ENCODE measurements at places on chromosomes 5 and 9.
A peak's percentile ranks its signal among the peaks of the same experiment; 100 is the strongest.

DNA sequence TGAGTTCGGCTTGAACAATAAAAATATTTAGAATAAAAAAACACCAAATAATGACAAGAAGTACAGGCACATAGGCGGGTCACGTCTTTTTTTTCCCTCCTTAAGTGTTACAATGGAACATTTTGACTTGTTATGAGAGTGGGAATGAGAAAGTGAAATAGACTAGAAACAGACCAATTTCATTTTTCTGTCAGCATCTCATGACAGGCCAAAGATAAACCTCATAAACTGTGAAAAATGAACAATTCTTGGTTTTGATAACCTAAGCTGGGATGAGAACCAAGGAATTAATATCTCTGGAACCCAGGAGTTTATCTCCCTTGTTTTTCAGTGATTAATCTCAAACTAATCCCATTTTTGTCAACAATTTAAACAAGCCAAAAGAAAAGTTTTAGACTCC lies 299.5 kb downstream of the SLIT3 start:
- no peak for DNase-seq

DNA sequence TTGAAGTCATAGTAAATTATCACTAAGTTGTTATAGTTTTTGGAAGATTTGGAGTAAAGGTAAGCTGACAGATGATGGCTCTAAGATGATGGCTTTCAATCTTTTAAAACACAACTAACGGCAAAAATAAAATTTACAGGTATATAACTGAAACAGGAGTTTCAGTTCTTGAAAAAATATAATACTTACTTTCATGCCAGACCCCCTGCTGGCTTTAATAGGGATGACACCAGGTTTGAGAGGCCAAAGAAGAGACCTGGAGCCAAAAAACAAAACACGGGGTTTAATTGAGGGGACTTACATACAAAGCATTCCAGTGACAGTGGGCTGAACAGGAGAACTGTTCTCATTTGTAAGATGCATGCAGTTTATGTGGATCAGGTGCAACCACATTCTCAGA lies 301.7 kb upstream of the PCSK5 start:
- DNase-seq, result no peak

DNA sequence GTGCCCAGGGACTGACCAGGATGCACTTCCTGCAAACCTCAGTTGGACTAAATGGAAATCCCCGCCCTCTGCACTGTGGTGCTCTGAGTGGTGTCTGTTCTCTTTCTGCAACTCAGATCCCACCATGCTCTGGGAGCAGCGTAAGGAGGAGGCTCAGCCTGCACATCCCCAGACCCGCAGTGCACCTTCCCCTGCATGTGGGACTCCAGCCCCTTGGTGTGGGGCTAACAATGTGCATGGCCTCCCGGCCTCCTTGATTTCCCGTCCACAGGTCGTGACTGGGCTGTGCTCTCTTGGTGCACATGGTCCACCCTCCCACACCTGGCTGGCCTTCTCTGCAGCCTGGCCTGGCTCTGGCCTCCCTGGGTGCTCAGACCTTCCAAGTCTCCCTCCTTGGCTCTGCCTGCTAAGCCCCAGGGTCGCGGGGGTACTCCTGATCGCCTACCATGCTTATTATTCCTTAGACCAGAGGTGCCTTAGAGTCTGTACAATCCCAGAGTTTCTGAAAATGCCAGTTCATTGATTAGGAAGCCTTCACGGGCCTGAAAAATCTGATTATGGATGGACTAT lies 397.5 kb downstream of the IRX2 start:
- no peak for DNase-seq

DNA sequence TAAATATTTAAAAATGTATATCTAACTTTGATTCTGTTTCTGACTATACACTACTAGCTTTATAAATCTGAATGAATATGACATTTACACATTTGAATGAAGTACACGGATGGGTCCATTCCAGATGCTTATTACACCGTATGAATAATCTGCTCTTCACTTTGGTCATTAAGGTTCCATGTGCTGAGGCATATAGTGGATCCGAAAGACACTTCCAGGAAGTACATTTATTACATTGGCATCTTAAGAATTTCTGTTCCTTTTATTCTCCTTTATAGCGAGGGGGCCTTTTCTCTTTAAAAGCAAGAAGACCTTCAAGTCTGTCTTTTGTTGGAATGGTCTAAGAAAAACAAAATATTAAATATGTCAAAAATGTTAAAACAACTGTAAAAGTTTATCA lies 147.6 kb downstream of the AUH start:
- no peak for DNase-seq

- DNase-seq, result no peak
These were observed 113.5 kb upstream of the SLC12A2 start for GRCh38 chr5:127970081-127970480.

- no peak for DNase-seq
These were observed 31.7 kb downstream of the MAPKAP1 start for GRCh38 chr9:125674981-125675973.

- DNase-seq, result no peak
These were observed 135.1 kb upstream of the EFNA5 start for GRCh38 chr5:107805824-107806223.

DNA sequence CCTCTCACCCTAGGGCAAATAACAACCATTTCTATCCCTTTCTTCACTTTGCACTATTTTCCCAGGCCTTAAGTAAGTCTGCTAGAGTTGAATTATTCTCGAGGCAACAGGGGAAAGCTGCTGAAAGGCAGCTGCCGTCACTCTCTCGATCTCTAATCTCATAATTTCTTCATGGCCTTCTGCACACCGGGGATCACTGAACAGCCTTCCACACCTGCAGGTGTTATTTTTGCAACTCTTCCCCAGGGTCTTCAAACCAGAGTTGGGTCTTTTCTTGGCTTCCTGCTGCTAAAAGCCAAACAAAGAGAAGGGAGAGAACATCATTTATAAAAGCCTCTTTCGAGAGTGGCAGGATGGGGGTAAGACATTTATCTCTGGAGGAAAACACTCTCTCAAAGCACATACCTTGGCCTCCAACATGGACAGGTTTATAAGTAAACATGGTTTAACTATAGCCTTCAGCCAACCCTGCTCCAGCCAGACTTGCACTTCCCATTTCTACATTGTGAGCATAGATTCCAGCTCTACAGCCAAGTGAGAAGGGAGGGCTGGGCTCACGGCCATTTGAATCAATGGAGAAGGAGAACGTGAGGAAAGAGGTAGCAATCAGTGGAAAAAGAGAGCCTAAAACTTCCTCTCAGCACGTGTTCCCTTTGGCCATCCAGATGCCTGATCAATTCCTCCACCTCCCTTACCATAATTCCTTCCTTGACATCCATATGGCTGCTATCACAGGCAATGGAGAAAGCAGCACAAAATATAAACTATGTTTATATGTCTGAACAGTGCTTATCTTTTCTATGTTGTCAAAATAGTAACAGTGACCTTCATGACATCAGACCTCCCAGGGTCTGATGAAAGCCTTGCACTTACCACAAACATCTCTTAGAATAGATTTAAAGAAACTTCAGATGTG lies 464.9 kb downstream of the TLE1 start:
- no peak for DNase-seq

DNA sequence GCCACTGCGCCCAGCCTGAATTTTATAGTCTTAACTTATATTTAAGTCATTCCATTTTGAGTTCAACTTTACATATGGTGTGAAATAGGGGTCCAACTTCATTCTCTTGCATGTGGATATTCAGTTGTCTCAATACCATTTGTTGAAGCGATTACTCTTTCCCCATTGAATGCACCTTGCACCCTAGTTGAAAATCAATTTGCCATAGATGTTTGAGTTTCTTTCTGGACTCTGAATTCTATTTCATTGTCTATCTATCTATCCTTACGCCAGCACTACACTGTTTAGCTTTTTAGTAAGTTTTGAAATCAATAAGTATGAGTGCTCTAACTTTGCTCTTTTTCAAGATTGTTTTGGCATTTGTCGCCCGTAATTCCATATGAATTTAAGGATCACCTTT lies 49.8 kb downstream of the TMOD1 start:
- no peak for DNase-seq

DNA sequence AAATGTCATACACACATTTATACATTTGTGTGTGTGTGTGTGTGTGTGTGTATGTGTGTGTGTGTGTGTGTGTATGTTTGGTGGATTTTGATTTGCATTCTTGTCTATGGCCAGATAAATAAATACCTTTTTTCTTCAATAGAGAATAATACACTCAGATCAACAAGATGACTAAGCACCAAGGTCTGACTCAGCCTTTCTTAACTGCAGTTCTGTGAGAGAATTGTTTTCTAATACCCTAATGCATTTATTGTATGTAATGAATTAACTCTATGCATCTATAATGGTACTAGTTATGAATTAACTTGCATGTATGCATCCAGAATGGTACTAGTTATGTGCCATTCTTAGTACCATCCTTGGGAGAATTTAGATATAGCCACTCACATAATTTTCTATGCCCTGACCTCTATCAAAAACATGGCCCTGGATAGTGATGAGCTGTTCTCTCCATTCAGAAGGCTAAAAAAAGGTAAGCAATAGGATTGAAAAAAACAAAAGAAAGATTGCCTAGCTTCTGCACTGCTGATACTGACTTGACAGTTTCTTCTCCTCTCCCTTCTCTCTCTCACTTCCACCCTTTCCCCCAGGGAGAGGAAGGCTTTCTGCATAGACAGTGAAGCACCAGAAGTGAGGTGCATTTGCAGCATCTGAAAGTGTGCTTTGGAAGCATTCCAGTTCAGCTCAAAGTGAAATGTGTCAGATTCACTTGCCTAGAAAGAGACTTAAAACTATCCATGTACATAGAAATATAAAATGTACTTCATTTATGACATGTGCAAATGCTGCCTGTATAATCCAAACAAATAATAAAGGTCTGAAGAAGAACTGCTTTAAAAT lies 55.1 kb upstream of the CCDC112 start:
- no peak for DNase-seq

GRCh38 chr5:150253416-150254208 lies 36.0 kb downstream of the CAMK2A start:
- DNase-seq, result no peak

GRCh38 chr5:72167257-72167656 lies 60.0 kb downstream of the MAP1B start:
- no peak for DNase-seq

DNA sequence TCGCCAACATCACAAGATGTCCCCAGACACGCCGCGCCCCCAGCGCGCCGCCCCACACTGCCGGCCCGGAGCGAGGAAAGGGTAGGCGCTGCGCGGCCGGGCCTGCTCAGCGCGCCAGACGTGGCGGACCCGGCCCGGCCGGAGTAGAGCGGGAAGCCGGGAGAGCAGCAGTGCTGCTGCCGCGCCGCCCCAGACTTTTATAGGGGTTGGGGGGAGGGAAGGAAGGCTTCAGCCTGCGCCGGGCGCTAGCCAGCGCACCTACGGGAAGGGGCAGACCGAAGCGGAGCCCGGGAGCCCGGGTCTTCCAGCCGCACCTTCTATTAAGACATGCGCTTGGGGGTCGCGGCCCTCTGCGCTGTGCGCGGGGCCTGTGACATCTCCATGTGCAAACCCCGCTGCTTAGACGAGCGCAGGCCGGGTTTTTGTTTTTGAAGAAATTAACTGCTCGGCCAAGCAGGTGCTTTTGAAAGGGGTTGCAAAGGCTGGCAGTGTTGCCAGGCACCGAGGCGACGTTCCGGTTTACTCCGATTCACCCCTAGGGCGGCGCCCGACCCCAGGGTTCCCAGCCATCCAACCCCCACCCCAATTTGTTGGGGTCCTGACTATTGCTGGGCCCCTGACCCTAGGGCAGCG lies 353 bp upstream of the PAX5 start:
- no peak for DNase-seq

- DNase-seq, result no peak
These were observed 179.0 kb downstream of the FANCC start for GRCh38 chr9:95138474-95138873.

GRCh38 chr5:32098890-32099310 lies 75.2 kb downstream of the GOLPH3 start:
- no peak for DNase-seq

- DNase-seq, result no peak
These were observed 290.5 kb downstream of the ANXA1 start for GRCh38 chr9:73441890-73442818.

- peak; percentile 89 for DNase-seq
These were observed at the start of gene REEP5 for GRCh38 chr5:112921833-112922817. TSS of gene REEP5 (minus strand) at chr5:112922227. CDS start at chr5:112922190, 37 bp downstream.

GRCh38 chr9:18594837-18595236 lies 120.9 kb downstream of the ADAMTSL1 start:
- no peak for DNase-seq

- no peak for DNase-seq
These were observed 202.6 kb downstream of the DCP2 start for GRCh38 chr5:113179156-113179555.

DNA sequence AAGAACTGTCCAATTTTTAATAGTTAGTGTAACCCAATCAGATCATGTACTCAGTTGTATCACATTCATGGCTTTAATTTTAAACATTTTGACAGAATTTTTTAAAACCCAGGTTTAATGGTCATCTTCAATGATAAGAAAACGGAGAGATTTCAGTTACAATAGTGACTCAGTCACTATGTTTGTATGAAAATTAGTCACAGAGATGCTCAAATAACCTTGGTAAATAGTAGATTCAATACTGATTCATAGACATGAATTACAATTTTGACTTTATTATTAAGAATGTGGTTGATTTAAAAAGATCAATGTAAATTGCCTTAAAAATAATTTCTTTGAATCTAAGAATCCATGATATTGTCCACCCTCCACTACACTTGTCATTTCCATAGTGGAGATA lies 64.6 kb upstream of the TYRP1 start:
- no peak for DNase-seq
